ENCODE measurements at places on chromosomes 6 and 20.

GRCh38 chr6:35601331-35602132 lies 87.2 kb downstream of the FKBP5 start:
- peak; percentile 85 for DNase-seq

DNA sequence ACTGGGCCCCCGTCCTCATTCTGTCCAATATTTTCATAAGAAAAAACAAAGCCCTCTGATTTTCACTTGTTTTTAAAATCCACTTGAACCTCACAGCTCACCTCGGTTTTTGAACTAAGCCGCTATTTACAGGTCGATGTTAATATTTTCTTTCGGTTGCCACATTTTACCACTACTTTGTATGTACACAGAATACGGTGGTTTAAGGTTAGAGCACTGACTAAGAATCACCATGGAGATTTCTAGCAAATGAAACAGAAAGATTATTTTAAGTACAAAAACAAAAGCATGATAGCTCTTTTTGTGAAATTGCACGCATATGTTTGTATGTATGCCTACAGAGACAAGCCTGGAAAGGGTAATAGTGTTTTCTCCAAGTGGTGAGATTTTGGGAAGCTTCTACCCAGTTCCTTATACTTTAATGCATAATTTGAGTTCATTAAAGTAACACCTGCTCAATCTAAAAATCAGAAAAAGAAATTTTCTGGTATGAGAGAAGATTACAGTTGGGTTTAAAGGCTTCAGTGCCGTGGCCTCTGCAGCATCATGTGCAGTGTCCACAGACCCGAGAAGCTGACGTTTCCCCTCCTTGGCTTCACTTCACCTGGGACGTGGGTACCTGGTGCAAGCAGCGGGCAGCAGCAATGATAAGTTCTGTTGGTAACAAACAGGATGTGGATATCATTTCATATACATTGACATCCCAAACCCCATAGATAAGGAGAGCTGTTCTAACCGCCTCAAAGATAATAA lies 144.0 kb downstream of the UST start:
- no peak for DNase-seq

DNA sequence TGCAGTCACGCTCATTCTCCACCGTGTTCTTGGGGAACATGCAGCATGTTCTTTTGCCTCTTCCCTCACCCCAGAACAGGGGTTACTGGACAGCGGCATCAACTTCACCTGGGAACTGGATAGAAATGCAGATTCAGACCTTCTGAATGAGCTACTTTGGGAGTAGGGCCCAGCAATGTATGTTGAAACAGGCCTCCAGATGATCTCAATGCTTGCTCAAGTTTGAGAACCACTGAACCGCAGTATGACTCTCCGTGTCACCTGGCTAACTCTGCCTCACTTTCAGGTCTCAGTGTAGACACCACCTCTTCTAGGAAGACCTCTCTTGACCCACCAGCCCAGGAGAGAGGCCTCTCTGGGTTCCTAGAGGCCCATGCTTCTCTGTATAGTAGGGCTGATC lies 4.9 kb downstream of the TRIB3 start:
- DNase-seq: no peak

DNA sequence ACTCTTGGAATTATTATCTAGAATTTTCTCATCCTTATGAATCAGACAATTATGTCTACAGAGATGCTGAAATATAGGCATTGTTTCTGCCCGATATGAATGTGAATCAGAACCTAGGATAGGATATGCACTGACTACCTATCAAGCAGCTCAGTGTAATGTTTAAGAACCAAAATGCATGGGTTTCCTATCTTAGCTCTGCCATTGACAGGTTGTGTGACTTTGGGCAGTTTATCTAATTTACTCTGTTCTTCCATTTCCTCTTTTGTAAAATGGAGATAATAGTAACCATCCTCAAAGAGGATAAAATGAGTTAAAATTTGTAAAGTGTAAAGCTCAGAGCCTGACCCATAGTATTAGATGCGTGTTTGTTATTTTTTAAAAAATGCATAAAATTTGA lies 10.2 kb upstream of the AIG1 start:
- no peak for DNase-seq

DNA sequence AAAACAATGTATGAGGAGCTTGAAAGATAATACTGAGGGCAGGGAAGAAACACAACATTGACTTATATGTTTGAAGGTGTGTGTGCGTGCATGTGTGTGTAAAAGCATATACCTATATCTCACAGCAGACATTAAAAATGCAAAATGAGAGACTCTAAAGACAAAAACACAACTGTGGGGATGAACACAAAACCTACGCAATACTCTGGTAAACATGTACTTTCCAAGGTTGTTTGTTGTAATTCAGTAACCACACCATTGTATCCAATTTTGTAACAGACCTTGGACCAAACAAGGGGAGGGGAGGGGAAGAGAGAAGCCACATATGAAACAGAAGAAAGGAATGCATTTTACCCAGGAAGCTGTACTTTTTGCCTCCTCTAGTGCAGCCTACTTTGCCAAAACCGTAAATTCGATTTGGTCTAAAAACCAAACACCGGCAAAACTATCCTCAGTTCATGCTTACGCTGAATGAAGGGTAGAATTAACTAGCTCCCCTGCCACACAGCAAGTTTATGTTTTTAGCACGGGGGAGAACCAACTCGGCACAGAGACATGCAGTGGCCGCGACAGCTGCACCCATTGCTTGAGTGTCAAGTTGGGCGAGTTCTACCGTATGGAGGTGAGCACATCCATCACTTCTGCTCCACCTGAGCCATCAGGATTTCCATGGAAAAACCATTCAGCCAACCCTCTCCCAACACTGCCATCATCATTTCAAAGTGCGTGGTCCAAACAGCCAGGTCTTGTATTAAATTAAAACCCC lies 50.0 kb downstream of the CNKSR3 start:
- DNase-seq: no peak

- no peak for DNase-seq
Observed at GRCh38 chr6:28211840-28212509, 13.1 kb upstream of the ZSCAN9 start.

GRCh38 chr6:29489286-29489685 lies 1.5 kb upstream of the MAS1L start:
- DNase-seq: no peak

GRCh38 chr6:134666125-134666524 lies 283.8 kb downstream of the ALDH8A1 start:
- DNase-seq: no peak

Measured in CD4-positive, alpha-beta T cell treated with Interleukin-2 at 100 ng/mL for 4 hours (primary cell).